NCI-H187 treated with DMSO at 0.1 percent for 48 hours (cell line): ENCODE measurements at places on chromosomes 2 and 18.

GRCh38 chr2:144378551-144378950 is 141.4 kb downstream of the ZEB2 start:
- no peak for DNase-seq

DNA sequence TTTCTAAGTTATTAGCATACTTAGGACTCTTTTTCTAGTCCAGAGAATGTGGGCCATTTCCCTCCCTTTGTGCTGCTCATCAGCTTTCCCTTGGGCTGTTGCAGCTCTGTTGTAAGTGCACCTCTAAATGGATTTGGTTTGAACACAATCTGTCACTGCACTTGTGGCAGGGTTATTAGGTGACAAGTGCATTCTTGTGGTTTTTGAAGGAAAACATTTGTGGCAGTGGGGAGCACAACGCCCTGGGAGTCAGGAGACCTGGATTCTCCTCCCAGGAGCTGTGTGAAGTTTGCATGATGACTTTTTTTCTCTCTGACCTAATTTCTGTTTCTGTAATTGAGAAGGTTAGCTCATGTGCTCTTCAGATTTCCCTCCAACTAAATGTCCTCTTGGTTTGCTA is 630.9 kb upstream of the FAM98A start:
- no peak for DNase-seq

DNA sequence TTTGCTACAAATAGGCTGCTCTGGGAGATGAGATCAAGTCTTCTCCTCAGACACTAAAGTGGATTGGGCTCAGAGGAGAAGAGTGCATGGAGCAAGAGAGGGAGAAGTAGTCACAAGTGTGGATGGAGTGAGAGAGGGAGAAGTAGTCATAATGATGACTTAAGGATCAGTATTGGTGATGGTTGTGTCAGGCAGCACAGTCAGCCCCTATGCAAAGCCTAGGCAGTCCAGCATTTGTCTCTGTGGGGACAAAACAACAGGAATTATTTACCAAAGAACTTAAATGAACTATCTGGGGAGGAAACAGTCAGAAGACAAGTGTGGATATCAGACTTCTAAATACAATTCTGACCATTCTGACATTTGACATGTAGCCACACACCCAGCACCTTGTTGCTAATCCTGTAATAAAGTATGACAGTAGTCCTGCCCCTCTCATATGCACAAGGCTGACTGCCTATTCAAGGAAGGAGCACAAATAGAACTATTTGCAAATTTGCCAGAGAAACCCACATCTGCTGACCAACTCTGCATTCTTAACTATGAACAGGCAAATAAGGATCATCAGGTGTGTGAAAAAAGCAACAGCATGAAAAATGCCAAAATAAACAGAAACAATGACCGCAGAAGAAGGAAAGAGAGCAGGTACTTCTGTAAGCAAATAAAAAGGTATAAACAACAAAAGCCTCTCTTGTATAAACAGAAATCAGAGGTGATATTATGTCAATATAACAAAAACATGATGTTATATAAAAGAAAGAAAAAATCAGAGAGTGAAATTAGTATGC is 1597.9 kb upstream of the ACVR2A start:
- DNase-seq, result no peak

- DNase-seq, result no peak
These were observed 137.3 kb downstream of the TWIST2 start for GRCh38 chr2:238985041-238985729.

DNA sequence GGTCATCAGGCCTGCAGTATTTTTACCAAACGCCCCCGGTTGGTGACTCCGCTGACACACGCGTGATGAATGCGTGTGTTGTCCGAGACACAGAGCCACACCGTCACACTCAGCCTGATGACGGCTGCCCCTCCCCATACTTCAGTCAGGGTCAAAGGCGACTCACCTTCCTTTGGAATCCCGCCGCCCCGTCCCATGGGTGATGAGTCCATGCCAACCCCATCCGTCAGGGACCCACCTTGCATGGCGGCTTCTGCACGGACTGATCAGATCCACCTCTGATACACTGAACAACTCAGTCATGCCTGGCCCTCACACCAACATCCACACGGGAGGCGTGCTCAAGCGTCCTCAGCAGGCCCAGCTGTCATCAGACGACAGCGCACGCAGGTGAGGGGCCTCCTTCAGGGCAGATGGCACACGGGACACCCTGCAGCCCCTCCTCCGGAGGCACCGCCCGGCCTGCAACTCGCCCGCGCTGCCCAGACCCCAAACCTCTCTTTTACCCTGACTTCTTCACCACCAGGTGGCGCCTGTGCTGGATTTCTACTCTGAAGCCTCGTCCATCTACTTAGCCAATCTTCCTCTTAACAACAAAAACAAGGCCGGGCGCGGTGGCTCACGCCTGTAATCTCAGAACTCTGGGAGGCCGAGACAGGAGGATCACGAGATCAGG is 89.2 kb downstream of the ZNF516 start:
- DNase-seq, result no peak

DNA sequence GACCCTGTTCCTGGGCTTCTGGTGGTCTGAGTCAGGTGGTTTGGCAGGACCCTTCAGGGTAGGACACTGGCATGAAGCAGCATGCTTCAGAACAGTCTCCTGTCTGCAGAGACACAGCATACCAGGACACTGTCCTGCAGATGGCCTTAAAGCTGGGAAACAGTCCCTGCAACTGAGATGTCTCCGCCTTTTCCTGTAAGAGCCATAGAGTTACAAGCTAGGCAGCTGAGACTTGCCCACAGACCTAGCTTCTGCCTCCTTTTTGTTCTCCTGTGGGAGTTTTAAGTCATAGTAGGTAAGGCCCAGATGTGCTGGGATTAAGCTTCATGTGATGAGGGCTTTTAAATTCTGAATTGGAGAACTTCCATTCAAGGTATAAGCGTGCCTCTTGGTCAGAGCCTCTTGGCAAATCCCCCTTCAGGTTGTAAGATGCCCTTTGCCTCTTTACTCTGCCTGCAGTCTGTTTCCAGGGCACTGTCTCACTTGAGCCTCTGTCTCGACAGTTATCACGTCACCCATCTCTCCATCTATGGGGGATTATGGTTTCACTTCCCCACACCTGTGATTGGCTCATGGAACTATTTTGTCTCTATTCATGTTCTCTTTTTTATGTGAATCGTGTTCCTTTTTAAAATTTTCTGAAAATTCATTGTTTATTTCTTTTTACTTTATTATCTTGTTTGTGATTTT is 51.8 kb downstream of the COA5 start:
- no peak for DNase-seq

- DNase-seq, result no peak
These were observed 33.2 kb downstream of the SNED1 start for GRCh38 chr2:241031436-241032165.

DNA sequence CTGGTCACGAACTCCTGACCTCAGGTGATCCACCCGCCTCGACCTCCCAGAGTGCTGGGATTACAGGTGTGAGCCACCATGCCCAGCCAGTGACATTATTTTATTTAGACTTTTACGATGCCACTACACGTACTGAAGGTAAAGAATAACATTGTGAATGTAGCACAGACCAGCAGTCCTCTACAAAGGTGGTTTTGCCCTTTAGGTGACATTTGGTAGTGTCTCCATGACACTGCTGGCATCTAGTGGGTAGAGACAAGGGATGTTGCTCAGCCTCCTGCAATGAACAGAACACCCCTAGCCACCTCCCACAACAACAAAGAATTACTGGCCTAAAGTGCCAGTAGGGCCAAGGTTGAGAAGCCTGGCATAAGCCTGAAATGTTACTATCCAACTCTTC is 69.5 kb downstream of the MYOM1 start:
- no peak for DNase-seq

- DNase-seq, result no peak
These were observed 13.2 kb downstream of the MAP4K4 start for GRCh38 chr2:101710471-101711318.
